ENCODE measurements at places on chromosomes 13 and 19.

DNA sequence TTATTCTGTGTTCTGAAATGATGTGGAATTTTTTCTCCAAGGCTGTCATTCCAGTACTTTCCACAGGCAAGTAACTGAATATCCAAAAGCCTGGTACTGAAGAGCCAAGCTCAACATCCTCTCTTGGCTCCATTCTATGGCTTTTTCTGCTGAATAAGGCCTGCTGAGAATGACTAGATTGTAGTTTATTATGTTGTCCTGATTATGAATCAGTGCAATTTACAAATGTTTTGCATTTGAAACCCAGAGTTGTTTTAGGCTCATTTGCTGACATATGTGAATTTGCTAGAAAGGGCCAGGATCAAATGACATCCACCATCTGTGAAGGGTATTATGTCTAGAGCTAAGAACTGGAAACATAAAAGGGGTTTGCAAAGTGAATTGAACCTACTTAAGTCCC lies 596.6 kb downstream of the KCTD12 start:
- no peak for DNase-seq

DNA sequence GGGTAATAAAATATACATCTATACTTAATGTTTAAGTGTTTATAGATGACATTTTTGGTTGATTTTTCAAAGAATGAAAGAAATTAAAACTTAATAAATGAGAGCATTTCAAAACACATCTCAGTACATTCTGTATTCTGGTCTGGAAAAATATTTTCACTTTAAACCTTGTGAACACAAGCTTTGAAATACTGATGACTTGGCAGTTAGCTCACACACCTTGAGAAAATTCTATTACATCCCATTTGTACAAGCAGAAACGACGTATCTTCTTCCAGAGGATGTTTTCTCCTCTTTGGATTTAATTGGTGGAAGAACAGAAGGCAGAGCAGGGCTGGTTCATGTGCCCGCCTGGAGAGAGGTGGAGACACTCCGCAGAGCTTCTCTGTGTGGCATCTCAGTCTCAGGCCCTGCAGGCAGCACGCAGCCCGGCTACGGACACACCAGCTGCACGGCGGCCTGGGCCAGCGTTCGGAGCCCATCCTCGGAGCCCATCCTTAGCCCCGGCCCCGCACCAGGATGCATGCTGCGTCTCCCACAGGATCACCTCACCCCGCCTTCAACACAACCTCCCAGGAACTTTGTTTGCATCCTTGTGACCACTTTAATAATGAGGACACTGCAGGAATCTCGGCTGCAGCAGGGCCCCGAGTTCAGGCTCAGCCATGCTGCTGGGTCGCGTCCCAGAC lies 48.6 kb downstream of the SOX1 start:
- no peak for DNase-seq

DNA sequence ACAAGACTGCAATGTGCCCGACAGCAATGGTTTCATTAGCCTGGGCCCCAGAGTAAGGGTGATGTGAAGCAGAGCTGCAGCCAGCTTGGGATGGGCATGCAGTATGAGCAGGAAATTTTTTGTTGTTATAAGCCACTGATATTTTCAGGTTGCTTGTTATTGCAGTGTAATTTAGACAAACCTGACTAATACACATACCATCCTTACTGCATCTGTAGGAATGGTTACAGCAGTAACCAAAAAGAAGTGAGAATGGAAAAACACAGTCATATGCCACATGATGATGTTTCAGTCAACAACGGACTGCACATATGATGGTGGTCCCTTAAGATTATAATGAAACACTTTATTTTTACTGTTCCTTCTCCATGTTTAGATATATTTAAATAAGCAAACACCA lies 8.6 kb upstream of the POMP start:
- DNase-seq: no peak

GRCh38 chr19:12789098-12789903 lies 2.0 kb upstream of the JUNB start:
- peak; percentile 75 for DNase-seq

DNA sequence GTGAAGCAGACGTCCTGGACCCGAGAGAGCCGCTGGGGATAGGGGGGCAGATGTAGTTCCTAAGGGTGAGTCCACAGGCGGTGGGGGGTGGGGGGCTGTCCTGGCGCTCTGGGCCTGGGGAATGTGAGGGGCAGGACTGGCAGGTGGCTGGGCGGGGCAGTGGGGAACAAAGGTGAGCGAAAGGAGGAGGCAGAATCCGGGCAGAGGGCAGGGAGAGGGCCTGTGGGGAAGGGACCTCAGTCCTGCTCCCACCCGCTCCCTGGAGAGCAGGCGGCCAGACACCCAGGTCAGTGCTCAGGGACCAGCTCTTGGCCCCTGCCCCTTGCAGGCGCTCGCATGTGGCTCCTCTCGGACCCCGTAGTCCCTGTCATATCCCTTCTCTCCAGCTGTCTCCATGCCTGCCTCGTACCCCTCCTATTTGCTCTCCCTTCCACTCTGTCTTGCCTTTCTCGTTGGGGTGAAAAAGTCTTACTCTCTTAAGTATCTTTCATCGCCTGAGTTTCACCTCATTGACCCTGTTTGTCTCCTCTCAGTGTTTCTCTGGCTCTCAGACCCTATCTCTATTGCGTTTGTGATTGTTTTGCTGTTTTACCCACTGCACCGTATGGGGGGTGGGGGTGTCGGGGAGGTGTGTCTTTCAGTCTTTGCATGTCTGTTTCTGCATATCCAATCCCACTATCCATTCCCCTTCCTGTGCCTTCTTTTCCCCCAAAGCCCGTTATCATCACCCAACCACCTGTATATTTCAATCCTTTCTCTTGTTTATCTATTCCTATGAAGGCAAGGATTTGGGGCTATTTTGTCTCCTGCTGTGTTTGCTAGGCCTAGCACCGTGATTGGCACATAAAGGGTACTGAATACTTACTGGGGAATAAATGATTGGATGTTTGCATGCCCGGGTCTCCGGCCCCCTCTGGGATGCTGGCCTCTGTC lies 5.8 kb downstream of the SPHK2 start:
- no peak for DNase-seq

- DNase-seq: no peak
Observed at GRCh38 chr13:31060220-31060619, 101.5 kb downstream of the HSPH1 start.

DNA sequence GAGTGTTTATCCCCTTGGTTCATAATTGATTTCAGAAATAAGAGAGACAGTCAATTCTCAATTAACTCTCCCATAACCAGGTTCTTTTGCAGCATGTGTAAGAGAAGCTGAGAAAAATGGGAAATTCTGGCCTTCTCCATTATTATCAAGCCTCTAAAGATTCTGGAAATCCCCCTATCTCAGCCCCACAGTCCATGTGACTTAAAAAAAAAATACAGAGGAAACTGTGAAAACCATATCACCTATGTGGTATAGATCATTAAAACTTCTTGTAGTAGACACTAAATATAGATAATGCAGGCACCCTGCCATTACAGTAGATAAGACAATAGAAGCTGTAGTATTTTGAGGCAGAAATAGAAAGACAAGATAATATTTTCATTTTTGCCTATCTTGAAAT lies 34.3 kb upstream of the SOHLH2 start:
- DNase-seq: no peak

- DNase-seq: peak; percentile 39
Observed at GRCh38 chr19:33461256-33462111, 60.1 kb downstream of the PEPD start.

GRCh38 chr13:43794416-43794815 lies 7.6 kb upstream of the ENOX1 start:
- DNase-seq: no peak

DNA sequence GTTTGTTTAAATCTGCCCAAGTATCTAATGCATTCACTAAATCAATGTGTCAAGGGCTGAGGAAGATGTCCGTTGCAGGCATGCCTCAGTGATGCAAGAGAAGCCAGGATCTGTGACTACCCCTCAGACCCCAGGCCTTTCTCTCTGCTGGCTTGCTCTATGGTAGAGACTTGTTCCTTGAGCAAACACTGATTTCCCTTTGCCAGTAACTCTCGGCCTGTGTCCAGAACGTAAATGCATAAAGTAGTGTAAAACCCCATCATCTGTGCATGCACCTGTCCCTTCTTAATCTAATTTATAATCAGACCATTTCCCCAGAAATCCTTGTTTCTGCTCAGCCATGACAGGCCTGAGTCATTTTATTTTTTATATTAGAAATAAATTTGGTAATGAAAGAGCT lies 28.7 kb upstream of the FRY start:
- DNase-seq: no peak

DNA sequence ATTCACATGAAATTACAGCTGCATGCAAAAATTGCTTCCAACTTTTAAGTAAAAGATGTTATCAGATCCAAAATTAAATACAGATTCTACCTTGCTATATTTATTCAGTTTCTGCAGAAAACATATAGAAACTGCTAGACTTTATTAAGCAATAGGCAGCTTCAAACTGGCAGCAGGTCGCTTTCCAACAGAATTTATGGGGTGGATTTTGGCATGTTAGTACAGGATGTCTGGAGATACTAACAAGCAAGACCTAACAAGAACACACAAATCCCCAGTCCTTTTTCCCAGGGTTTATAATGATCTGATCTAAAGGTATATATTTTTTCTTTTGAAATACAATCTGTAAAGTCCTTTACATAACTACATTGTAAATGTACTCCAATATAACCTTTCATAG lies 27.5 kb downstream of the TBC1D4 start:
- DNase-seq: no peak

DNA sequence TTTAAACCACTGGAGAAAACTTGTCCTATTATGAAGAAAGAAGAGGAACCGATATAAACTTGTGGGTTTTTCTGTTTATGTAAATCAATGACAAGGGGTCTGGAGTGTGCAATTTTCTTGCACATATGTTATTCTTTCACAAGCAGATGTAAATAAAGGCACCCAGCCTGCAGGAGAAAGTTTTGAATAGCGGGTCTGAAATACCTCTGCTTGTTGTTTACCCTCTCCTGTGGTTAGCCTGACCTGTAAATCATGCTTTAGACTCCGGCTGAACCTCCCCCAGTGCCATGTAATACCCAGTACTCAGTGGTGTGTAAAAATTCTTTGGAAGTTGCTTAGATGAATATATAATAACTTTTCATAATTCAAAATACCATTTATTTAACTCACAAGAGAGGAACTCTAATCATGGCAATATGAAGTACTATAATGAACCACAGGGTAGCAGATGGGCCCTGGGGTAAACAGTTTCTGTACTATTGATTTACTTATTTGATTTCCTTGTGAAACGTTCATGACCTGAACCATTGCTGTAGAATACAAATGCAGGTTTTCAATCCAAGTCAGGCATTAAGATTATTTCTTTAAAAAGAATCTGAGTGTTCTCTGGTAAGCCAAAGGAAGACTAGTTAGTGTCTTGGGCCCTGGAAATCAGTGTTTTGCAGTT lies 245.1 kb downstream of the LMO7 start:
- no peak for DNase-seq

DNA sequence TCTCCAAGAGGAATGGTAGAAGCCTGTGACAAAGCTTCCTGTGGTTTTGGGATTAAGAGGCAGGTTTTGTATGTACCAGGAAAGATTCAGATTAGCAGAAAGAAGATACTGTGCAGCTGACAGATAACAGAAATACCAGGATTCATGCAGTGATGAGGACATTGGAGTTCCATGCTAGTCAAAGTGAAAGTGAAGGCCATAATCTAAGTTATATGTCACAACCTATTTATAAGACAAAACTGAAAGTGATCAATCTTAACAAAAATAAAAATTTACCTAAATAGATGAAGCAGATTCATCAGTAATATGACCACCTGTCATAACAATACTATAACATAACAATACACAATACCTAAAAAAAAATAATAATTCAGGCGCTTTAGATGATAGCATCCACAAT lies 1305.2 kb upstream of the PCDH9 start:
- DNase-seq: no peak

- peak; percentile 93 for DNase-seq
Observed at GRCh38 chr19:2546128-2547032, 70.5 kb downstream of the GADD45B start.

- peak; percentile 75 for DNase-seq
Observed at GRCh38 chr19:34345947-34346351, 19.0 kb upstream of the GPI start.

DNA sequence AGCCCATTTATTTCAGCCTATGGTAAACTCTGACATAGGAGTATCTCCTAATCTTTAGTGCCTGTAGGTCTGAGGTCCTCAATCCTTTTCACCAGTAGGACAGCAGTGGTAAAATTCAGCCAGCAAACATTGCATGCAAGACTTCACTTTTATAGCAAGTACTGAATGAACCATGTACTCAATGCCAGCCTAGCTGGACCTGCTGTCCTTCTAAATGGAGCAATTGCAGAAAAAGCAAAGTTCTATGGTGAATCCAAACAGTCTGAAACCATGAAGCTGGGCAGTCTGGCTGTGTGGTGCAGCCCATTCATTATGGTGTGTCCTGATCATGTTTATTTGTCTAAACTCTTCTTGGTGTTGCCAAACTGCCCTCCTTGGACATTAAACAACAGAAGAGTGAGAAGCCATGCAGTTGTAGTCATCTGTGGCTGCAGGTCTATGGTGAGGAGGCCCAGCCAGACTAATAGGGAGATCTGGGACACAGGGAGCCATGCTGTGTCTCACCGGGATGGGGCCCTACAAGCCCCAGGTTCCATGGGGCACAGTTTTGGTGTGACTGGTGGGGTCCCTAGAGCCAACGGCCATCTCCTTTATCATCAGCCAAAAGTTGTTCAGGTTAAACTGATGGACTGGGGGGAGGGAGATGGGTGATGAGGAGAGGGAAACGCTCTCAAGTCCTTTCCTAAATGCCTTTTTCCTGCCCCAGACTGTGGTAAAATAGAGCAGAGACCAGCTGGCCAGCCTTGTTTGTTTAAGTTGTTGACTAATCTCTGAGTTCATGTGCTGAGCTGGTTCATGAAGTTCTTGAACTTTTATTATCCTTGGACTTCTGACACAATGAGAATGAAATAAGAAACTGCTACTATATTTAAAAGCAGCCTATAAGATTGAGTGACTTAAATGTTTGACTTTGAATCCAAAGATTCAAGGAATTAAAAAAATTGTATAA lies 20.6 kb upstream of the TNFSF11 start:
- DNase-seq: no peak

GRCh38 chr13:55402870-55403269 lies 1737.8 kb upstream of the PRR20A start:
- DNase-seq: no peak

- DNase-seq: peak; percentile 87
Observed at GRCh38 chr19:12801466-12802266, at the start of the genes PRDX2 and THSD8. PRDX2 (minus strand) TSS chr19:12801800; CDS start chr19:12801261, 539 bp downstream. THSD8 (plus strand) TSS chr19:12802069; CDS start chr19:12802072, 3 bp downstream.

- DNase-seq: no peak
Observed at GRCh38 chr19:10516671-10517286, 468 bp downstream of the S1PR5 start.
